ENCODE measurements at places on chromosomes 3 and 15.

DNA sequence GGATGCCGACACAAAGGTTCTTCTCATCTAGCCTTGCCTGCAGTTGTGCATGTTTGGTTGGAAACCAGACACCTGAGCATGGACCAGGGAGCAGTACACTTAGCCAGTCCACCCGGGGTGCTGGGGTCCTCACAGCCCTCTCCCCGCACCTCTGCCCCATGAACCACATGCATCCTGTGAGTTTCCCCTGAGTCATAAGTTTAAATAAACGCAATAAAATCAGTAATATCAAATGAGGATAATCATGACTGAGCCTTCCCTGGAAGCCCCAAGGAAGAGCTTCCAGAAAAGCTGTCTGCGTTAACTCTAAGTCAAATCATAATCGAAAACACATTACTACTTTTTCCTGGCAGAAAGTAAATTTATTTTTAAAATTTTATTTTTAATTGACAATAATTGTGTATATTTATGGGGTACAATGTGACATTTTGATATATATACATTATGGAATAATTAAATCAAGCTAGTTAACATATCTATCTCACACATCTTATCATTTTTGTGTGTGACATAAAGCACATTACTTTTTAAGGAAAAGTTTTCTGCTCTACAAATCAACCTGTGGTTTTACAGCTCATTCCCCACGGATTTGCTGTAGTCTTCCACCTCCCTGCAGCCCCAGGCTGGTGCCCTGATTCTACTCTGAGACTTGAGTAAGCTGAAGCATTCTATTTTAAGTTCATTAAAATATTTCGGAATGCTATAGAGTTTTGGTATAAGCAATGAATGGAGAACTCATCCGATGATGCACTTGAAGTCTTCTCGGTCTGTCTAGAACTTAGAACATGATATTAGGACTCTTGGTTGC lies 166.0 kb upstream of the EIF1B start:
- peak; percentile 59 for DNase-seq

GRCh38 chr3:143315766-143316165 lies 196.2 kb downstream of the CHST2 start:
- DNase-seq: no peak

- DNase-seq: no peak
These were observed 15.7 kb upstream of the CNBP start for GRCh38 chr3:129199366-129199765.

- no peak for DNase-seq
These were observed 14.7 kb upstream of the PLA2G4F start for GRCh38 chr15:42171122-42171521.

- DNase-seq: peak; percentile 79
These were observed 925 bp upstream of the PSTPIP1 start for GRCh38 chr15:76994001-76994400.

- DNase-seq: no peak
These were observed 82.0 kb upstream of the SOX2 start for GRCh38 chr3:181629711-181630110.

DNA sequence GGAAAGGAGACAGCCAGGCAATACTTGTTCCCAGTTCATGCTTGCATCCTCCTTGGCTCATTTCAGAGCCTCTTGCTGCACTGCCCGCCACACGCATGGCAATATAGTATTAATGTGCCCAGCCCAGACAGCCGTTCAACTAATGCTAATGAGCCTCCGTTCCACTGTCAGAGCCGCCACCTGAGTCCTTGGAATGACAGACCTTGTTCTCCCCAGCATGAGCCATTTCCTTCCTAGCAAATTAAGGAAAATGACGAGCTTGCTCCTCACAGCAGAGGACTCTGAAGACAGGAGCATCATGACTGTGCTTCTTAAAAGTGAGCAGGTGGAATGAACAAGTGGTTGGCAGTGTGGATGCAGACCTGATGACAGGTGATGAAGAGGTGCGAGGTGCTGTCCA lies 10.8 kb upstream of the LRRC15 start:
- no peak for DNase-seq

GRCh38 chr3:127959873-127960272 lies 44.8 kb downstream of the KBTBD12 start:
- DNase-seq: peak; percentile 64

- DNase-seq: no peak
These were observed 86.0 kb upstream of the ALDH1L1 start for GRCh38 chr3:126266291-126266840.

DNA sequence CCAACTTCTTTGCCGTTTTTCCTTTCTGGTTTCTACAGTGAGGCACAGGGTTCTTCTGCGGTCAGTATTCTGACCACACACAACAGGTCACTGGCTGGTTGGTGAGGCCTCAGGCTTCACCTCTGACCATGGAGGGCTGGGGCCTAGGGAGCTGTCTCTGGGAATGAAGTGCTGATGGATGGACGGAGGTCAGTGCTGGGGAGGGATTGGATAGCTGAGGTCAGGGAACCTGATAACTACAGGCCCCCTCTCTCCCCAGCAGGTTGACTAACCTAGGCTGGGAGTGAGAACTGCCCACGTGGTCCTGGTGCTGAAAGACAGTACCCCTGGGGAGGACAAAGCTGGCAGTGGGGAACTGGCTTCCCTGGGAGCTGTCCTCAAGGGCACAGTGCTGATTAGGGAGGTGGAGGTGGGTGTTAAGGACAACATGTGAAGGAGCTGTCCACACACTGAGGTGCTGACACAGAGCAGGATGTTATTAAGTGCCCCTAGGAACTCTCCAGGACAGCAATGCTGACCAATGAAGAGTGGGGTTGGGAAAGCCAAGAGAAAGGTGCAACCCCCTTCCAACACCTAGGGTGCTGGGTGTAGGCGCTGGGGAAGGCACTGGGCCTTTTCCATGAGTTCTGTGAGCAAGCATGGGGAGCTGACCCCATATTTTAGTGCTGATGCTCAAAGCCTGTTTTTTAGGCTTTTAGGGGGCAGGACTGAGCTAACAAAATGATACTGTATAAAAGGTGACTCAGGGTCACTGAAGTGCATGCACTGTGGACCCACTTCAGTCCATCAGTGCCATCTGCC lies 45.2 kb downstream of the ATP2B2 start:
- DNase-seq: peak; percentile 75

GRCh38 chr3:182682263-182683241 lies 110.8 kb upstream of the ATP11B start:
- no peak for DNase-seq

GRCh38 chr3:128548426-128549282 lies 55.7 kb upstream of the GATA2 start:
- DNase-seq: peak; percentile 28

GRCh38 chr15:57451555-57451954 lies 75.2 kb downstream of the CGNL1 start:
- DNase-seq: no peak

DNA sequence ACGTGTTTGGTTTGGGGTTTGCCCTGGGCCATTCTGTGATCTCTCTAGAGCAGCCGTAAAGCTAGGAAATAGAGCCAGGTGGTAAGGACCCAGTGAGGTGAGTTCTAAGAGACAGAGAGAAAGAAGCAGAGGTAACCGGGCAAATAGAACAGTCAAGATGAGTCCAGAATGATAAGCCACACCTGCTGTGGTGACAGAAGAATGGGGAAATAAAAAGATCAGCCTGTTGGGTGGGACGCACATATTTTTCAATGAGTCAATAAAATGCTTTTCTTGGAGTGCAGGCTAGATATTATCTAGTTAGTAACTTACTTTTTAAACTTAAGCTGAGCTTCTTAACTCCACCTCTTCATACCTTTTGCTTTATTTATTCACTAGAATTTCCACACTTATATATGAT lies 135.0 kb downstream of the NFKBIZ start:
- no peak for DNase-seq

DNA sequence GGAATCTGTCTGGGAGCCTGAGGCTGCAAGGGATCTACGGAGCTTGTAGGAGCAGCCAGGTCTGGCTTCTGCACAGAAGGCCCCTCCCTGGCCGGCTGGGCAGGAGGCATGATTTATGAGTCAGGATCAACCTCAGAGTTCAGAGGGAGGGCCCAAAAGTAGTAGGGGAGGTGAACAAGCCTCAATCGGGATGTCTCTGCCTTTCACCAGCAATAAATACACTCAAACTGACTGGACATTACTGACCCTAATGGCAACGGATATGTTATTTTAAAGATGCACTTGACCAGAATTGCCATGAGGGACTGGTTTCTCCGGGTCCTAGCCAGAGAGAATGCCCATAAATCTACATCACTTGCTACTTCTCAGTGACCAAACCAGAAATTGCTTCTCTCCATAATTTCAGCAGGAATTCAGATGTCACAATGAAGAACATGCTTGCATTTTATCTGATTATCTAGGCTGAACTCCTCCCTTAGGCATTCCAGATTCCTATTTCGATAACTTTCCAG lies 109.6 kb upstream of the LMOD3 start:
- peak; percentile 40 for DNase-seq

DNA sequence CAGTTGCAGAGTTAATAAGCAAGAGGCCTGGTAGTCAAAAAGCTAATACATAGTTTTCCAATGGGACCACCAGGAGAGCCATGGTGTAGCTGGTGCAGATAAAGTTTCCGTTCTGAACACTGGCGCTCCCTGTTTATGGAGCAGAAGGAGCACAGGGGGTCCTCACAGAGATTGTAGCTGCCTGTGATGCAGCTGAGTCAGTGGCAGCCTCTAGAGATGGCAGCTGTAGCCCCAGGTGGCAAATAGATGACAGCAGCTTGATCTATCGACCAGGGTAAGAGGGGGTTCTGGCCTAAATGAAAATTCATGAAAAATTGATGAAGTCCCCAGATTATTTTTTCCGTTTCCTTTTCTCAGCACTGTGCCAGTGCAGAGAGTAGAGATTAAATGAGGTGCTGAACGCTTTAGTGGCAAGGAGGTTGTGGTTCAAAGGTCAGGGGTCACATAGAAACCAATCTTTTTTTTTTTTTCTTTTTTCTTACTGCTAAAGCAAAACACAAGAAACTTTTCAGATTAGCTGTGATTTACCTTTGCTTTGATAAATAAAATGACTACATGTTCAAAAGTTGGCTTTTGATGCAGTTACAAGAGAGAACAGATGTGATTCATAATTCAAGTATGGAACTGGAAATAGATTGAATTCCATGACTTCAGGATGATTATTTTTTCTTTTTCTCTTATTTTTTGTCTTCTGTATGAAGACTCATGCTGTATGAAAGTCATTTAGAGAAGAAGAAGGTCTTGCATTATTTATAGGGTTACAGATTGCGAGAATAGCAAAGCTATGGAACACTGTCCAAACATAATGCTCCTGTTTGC lies 63.3 kb downstream of the ROBO2 start:
- DNase-seq: peak; percentile 21

- DNase-seq: no peak
These were observed 353.4 kb downstream of the CHST2 start for GRCh38 chr3:143472731-143473523.

- peak; percentile 72 for DNase-seq
These were observed 197.1 kb upstream of the TPM1 start for GRCh38 chr15:62845241-62846126.

- no peak for DNase-seq
These were observed 361.5 kb upstream of the NECTIN3 start for GRCh38 chr3:110710156-110710555.

DNA sequence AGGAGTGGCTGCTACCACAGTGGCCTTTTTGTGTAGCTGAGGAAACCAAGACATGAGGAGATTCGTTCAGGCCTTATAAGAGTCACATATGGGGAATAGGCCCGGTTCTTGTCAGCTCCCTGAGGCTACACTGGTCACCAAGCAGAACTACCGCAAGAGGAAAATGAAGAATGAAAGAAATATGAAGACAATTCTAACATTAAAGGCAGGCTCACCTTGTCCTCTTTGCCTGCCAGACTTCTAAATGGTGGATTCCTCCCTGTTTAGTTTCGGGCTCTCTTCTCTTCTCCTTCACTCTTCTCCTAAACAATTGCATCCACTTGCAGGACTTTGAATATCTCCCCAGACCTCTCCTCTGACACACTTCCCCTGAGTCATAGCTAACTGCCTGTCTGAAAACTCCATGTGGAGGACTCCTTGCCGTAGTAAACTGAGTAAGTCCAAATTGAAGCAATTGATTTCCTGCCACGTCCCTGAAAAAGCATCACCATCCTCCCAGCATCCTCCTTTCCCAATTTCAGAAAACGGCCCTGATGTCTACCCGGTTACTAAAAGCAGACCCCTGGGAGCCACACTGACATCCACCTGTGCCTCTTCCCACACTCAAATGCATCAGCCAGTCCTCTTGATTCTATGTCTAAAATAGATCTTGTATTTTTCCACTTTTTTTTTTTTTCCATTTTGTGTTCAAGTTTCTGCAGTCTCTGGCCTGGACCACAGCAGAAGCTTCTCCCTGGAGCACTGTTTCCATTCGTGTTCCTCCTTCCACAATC lies 30.3 kb upstream of the VEPH1 start:
- DNase-seq: peak; percentile 95

GRCh38 chr15:33985751-33986150 lies 17.5 kb downstream of the CHRM5 start:
- no peak for DNase-seq

DNA sequence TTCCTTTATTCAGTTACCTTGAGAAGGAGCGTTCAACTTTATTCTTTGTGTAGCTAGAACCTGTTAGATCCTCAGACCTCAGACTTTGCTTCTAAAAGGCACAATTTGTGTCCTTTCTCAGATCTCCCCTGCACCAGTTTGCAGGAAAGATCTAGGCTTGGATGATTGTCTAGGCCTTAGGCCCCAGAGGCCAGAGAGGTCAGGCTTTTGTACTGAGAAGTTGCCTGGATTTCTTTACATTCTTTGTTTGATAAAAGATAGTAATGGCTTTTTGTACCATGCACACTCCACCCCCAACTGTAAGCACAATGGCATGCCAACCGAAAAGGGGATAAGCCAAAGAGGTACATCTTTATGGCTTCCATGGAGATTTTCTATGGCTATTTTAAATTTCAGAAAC lies 719.6 kb upstream of the NR2F2 start:
- DNase-seq: no peak

GRCh38 chr3:51221959-51222358 lies 163.1 kb upstream of the MANF start:
- DNase-seq: no peak

DNA sequence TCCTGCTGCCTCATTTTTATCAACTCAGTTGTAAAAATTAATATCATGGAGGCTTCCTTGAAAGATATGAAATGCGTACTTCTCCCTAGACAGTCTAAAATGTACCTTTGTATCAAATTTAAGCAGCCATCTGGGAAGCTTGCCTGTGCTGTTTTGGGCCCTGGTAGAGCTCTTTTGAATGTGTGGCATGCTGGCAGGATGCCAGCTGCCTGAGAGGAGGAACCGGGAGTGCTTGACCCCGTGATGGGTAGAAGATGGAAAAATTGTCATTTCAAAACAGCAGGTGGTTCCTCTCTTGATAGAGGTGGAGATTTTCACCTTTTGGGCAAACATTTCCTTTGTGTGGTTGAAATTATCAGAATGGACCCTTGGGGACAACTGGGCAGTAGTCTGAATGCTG lies 245.3 kb downstream of the RPLP1 start:
- no peak for DNase-seq

- DNase-seq: no peak
These were observed 1.8 kb downstream of the HCLS1 start for GRCh38 chr3:121658716-121659435.

- DNase-seq: peak; percentile 97
These were observed 77.3 kb upstream of the MAGI1 start for GRCh38 chr3:66115858-66116654.

DNA sequence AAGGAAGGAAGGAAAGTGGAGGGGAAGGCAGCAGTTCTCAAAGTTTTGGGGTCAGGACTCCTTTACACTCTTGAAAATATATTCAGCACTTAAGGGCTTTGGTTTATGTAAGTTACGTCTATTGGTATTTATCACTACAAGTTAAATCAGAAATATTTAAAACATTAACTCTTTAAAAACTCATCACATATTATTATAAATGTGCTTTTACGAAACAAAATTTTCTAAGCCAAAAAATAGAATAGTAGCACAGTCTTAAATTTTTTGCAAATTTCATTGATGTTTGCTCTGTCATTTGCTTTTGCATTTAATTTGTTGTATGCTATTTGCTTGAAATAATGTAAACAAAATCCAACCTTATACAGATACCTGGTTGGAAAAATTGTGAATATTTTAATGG lies 7.5 kb downstream of the UBE2Q2 start:
- no peak for DNase-seq

All from HT1080 (cell line).